ENCODE measurements at places on chromosomes 11 and 22. TPM values are rescaled to one million over a fixed set of nuclear protein-coding genes. Genes with fewer than 3 reads are reported as not detected.

DNA sequence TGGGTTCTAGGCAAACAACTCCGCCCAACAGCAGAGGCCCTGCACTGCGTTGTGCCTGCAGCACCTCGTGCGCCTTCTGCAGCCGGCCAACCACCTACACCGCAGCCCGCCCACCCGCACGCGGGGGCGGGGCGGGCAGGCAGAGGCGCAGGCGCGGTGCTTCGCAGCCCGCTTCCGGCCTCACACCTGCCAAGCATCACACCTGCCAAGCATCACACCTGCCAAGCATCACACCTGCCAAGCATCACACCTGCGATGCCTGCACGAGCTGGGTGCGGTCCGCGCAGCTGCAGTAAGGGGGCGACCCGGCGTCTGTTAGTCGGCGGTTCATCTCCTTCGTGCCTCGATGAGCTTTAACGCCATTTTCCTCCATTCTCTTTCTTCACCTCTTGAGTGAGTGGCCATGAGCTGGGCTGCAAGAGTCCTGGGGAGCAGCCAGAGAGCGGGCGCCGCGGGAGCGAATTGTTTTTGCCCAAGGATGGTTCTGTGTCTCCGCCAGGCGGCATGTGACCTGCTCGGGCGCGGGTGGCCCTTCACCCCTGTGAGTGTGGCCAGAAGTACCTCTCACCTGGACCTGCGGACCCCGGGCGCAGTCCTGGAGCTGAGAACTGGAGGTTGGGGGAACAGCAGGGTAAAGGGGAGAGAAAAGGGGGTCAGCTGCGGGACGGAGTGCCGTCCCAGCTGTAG, at the start of gene LDHAL6A:
TSS of gene LDHAL6A (plus strand) at position 171 of the 687 bp plus-strand sequence. CDS start 825 bp downstream, outside the sequence.
- no peaks in the 10 kb centered on the region for H3K4me1 ChIP-seq
- DNase-seq, result no peak
- H3K27ac ChIP-seq, result no peak within 1 kb of the TSS
- H3K4me3 ChIP-seq, result no peak within 1 kb of the TSS

DNA sequence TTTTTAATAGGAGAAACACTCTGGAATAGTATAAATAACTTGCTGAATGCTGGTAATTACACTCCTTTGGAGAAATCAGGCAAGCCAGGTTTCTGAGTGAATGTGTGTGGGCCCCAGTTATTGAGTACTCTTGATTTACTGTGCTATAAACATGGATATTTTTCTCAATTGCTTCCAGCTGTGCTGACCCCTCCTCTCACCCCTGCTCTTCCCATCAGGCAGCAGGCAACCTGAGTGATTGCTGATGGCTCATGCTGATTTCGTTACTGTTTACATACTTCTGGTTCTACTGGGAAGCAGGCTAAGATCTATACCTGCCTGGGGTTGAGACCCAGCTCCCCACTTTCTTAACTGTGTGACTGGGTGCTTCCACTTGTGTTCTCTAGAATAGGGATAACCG, 68.5 kb downstream of the DHCR7 start:
- no peaks in the 10 kb centered on the region for H3K4me1 ChIP-seq
- no peak overlapping the region for H3K27ac ChIP-seq
- H3K36me3 ChIP-seq, result no peaks in the 10 kb centered on the region
- H3K4me3 ChIP-seq, result no peak overlapping the region

DNA sequence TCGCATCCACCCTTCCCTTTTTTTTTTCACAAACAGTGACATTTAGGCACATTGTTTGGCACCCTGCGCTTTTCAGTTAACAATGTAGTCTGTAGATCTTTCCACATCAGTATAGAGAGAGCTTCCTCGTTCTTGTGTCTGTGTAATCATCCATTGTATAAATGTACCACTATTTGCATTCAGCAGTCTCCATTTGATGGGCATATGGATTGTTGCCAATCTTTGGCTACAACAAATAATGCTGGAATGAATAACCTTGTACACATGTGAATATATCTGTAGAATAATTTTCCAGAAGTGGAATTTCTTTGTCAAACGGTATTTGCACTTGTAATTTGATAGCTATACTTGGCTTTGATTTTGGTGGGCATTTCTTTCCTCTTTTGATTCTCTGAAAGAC, 17.1 kb downstream of the MPEG1 start:
- no peak overlapping the region for H3K27ac ChIP-seq
- H3K27me3 ChIP-seq, result no peaks in the 10 kb centered on the region
- H3K4me1 ChIP-seq, result peaks cover 26% of the 10 kb centered on the region
- peaks cover 73% of the 10 kb centered on the region for H3K36me3 ChIP-seq
- no peak overlapping the region for H3K4me3 ChIP-seq
- no peak for DNase-seq

GRCh38 chr11:118343981-118344515, at the start of gene CD3G:
TSS of gene CD3G (plus strand) at chr11:118344344. CDS start at chr11:118344424, 80 bp downstream.
- H3K4me3 ChIP-seq, result peak within 1 kb of the TSS; percentile 31
- no peaks in the 10 kb centered on the region for H3K4me1 ChIP-seq
- H3K27ac ChIP-seq, result peak within 1 kb of the TSS; percentile 30
- H3K27me3 ChIP-seq, result no peaks in the 10 kb centered on the region
- no peak for DNase-seq

Gene PLEKHA7
- total RNA-seq, result 43.6 TPM

- H3K27ac ChIP-seq, result peak overlapping the region; percentile 63
- DNase-seq, result peak; percentile 21
- H3K4me3 ChIP-seq, result no peak overlapping the region
- H3K4me1 ChIP-seq, result peaks cover 28% of the 10 kb centered on the region
Observed at GRCh38 chr22:29152954-29153719, 52.6 kb upstream of the EMID1 start.

- H3K36me3 ChIP-seq, result peaks cover 10% of the 10 kb centered on the region
- peaks cover 13% of the 10 kb centered on the region for H3K4me1 ChIP-seq
- DNase-seq, result no peak
Observed at GRCh38 chr11:3115321-3115720, 49.8 kb downstream of the OSBPL5 start.

Gene DCDC1
- 0.93 TPM for total RNA-seq

- no peaks in the 10 kb centered on the region for H3K36me3 ChIP-seq
- H3K4me1 ChIP-seq, result no peaks in the 10 kb centered on the region
- no peak for DNase-seq
- no peaks in the 10 kb centered on the region for H3K27me3 ChIP-seq
- no peak overlapping the region for H3K27ac ChIP-seq
- H3K4me3 ChIP-seq, result no peak overlapping the region
Observed at GRCh38 chr22:48973694-48974041, 854.0 kb downstream of the BRD1 start.

GRCh38 chr11:93646399-93646798, 15.1 kb upstream of the CEP295 start:
- no peaks in the 10 kb centered on the region for H3K27me3 ChIP-seq
- H3K36me3 ChIP-seq, result no peaks in the 10 kb centered on the region
- DNase-seq, result no peak
- no peak overlapping the region for H3K27ac ChIP-seq
- H3K4me1 ChIP-seq, result no peaks in the 10 kb centered on the region

Data from upper lobe of right lung (tissue), 1 donor.